ENCODE measurements at places on chromosomes 11 and 22. TPM values are rescaled to one million over a fixed set of nuclear protein-coding genes. Genes with fewer than 3 reads are reported as not detected.

Gene INSC
- not detected for total RNA-seq

Gene OR56A1
- not detected for total RNA-seq

Gene LRRC75B
- not detected for total RNA-seq

Gene RBX1
- total RNA-seq, result 19.8 TPM

Gene CCDC15
- total RNA-seq, result 0.89 TPM

Gene MRGPRE
- not detected for total RNA-seq

Gene HTR3A
- total RNA-seq, result not detected

Gene NXF1
- total RNA-seq, result 358 TPM

Gene SCARF2
- total RNA-seq, result 3.1 TPM

Gene PARVB
- 6.4 TPM for total RNA-seq

Gene F2
- total RNA-seq, result not detected

Gene NXPE2
- not detected for total RNA-seq

Gene CFAP300
- total RNA-seq, result not detected

Gene C11orf86
- total RNA-seq, result not detected

Gene CRYAB
- not detected for total RNA-seq

GRCh38 chr11:65862941-65863888 is 3.0 kb downstream of the MUS81 start:
- H3K36me3 ChIP-seq, result peaks cover 66% of the 10 kb centered on the region
- no peaks in the 10 kb centered on the region for H3K27me3 ChIP-seq
- no peak overlapping the region for H3K27ac ChIP-seq
- H3K4me1 ChIP-seq, result peaks cover 55% of the 10 kb centered on the region
- no peak overlapping the region for H3K4me3 ChIP-seq

- H3K4me1 ChIP-seq, result peaks cover 8% of the 10 kb centered on the region
- H3K4me3 ChIP-seq, result no peak overlapping the region
- no peaks in the 10 kb centered on the region for H3K27me3 ChIP-seq
- DNase-seq, result no peak
- H3K36me3 ChIP-seq, result peaks cover 44% of the 10 kb centered on the region
These were observed 32.4 kb downstream of the AP2A2 start for GRCh38 chr11:958101-958500.

GRCh38 chr11:40746282-40746681 is 713.2 kb downstream of the LRRC4C start:
- no peak overlapping the region for H3K27ac ChIP-seq
- H3K4me1 ChIP-seq, result no peaks in the 10 kb centered on the region
- no peaks in the 10 kb centered on the region for H3K27me3 ChIP-seq
- no peak overlapping the region for H3K4me3 ChIP-seq

GRCh38 chr22:49828599-49828965 is 909 bp upstream of the BRD1 start:
- H3K27me3 ChIP-seq, result no peaks in the 10 kb centered on the region
- no peak for DNase-seq
- peaks cover 57% of the 10 kb centered on the region for H3K4me1 ChIP-seq
- peaks cover 20% of the 10 kb centered on the region for H3K36me3 ChIP-seq
- no peak overlapping the region for H3K4me3 ChIP-seq

DNA sequence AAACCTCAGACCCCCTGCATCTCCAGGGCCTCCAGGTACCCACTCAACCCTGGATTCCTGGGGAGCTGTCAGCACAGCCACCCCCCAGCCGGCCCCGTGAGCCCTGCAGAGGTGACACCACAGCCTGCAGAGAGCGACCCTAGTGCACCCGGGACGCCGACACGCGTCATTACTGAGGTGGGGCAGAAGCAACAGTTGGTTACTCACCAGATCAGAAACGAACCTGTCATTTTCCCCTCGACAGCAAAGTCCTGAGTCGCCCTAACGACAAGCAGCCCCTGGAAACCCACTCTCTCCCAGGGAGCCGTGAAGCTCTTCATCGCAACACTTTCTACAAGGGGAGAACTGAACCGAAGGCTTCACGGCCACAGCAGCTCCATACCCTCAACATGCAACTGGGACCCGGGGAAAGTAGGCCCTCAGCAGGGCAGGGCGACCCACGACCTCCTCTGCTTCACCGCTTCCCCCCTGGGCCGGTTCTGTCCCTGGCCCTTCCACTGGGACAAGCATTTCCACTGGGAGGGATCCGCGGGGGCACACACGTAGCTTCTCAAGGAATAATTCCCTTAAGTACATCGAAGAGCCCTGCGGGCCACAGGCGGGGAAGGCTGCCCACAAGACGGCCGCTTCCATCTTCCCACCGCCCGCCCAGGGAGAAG is 1.6 kb downstream of the BRD1 start:
- peaks cover 44% of the 10 kb centered on the region for H3K36me3 ChIP-seq
- H3K4me1 ChIP-seq, result peaks cover 79% of the 10 kb centered on the region
- H3K4me3 ChIP-seq, result peak overlapping the region; percentile 82
- H3K27me3 ChIP-seq, result no peaks in the 10 kb centered on the region
- H3K27ac ChIP-seq, result peak overlapping the region; percentile 22

GRCh38 chr22:46947516-46948257 is 185.2 kb downstream of the TBC1D22A start:
- H3K4me1 ChIP-seq, result peaks cover 3% of the 10 kb centered on the region
- no peaks in the 10 kb centered on the region for H3K27me3 ChIP-seq
- no peak overlapping the region for H3K27ac ChIP-seq
- DNase-seq, result no peak
- H3K4me3 ChIP-seq, result no peak overlapping the region

GRCh38 chr11:133541720-133542095 is 9.4 kb upstream of the OPCML start:
- no peaks in the 10 kb centered on the region for H3K36me3 ChIP-seq
- H3K4me1 ChIP-seq, result no peaks in the 10 kb centered on the region
- no peak overlapping the region for H3K27ac ChIP-seq
- H3K4me3 ChIP-seq, result no peak overlapping the region

- H3K36me3 ChIP-seq, result no peaks in the 10 kb centered on the region
- H3K4me1 ChIP-seq, result no peaks in the 10 kb centered on the region
- H3K27ac ChIP-seq, result no peak overlapping the region
- no peak for DNase-seq
- H3K4me3 ChIP-seq, result no peak overlapping the region
- H3K27me3 ChIP-seq, result no peaks in the 10 kb centered on the region
These were observed 17.6 kb downstream of the C22orf31 start for GRCh38 chr22:29043906-29044575.

- peaks cover 8% of the 10 kb centered on the region for H3K27me3 ChIP-seq
- H3K4me3 ChIP-seq, result no peak overlapping the region
- H3K27ac ChIP-seq, result no peak overlapping the region
These were observed 763 bp upstream of the MS4A7 start for GRCh38 chr11:60377401-60378136.

- DNase-seq, result no peak
- H3K4me1 ChIP-seq, result peaks cover 2% of the 10 kb centered on the region
- no peak overlapping the region for H3K4me3 ChIP-seq
- H3K27ac ChIP-seq, result no peak overlapping the region
- no peaks in the 10 kb centered on the region for H3K27me3 ChIP-seq
These were observed 24.6 kb downstream of the CSF2RB start for GRCh38 chr22:36938028-36938425.

- H3K27me3 ChIP-seq, result peaks cover 3% of the 10 kb centered on the region
- no peak overlapping the region for H3K4me3 ChIP-seq
- H3K27ac ChIP-seq, result no peak overlapping the region
- no peak for DNase-seq
- peaks cover 3% of the 10 kb centered on the region for H3K4me1 ChIP-seq
These were observed 62.0 kb upstream of the THY1 start for GRCh38 chr11:119484741-119485605.

DNA sequence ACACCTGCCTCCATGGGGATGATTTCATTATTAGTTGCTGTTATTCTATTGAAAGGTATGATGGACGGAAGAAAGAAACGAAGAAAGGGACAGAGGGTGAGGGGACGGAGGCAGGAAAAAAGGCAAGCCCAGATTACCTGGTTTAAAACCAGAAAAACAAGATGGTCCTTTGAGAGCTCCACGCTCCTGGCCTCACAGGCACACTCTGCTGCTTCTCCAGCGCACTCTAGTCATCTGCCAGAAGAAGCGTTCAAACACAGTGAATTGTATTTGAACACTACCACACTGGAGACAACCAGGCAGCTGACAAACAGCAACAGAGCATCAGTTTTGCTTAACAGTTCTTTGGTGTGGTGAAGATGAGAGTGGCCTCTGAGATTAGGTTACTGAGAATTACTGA is 216.9 kb downstream of the CADM1 start:
- H3K27ac ChIP-seq, result no peak overlapping the region
- DNase-seq, result no peak
- no peaks in the 10 kb centered on the region for H3K4me1 ChIP-seq
- no peak overlapping the region for H3K4me3 ChIP-seq

GRCh38 chr11:86013713-86014112 is 55.2 kb downstream of the PICALM start:
- peaks cover 74% of the 10 kb centered on the region for H3K36me3 ChIP-seq
- no peak overlapping the region for H3K27ac ChIP-seq
- no peaks in the 10 kb centered on the region for H3K27me3 ChIP-seq
- H3K4me1 ChIP-seq, result peaks cover 3% of the 10 kb centered on the region
- no peak for DNase-seq
- H3K4me3 ChIP-seq, result no peak overlapping the region

DNA sequence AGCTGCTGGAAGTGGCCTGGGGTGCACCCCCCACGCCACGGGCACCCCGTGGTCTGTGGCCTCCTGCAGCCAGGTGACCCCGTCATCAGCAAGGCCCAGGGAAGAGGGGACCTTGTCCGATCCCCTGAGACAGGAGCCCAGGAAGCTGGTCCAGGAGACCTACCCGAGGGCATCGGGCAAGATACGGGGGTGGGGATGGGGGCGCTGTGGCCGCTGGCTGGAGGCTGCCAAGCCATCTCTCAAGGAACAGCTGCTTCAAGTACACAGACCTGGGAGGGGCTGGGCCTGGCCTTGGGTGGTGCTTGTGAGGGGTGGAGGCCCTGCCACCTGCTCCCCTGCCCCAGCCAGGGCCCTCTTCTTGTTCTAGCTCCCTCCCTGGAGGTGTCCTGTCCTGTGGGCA is 1272.1 kb downstream of the BRD1 start:
- DNase-seq, result no peak
- H3K27me3 ChIP-seq, result no peaks in the 10 kb centered on the region
- no peaks in the 10 kb centered on the region for H3K36me3 ChIP-seq
- H3K4me1 ChIP-seq, result no peaks in the 10 kb centered on the region
- H3K27ac ChIP-seq, result no peak overlapping the region
- H3K4me3 ChIP-seq, result no peak overlapping the region

DNA sequence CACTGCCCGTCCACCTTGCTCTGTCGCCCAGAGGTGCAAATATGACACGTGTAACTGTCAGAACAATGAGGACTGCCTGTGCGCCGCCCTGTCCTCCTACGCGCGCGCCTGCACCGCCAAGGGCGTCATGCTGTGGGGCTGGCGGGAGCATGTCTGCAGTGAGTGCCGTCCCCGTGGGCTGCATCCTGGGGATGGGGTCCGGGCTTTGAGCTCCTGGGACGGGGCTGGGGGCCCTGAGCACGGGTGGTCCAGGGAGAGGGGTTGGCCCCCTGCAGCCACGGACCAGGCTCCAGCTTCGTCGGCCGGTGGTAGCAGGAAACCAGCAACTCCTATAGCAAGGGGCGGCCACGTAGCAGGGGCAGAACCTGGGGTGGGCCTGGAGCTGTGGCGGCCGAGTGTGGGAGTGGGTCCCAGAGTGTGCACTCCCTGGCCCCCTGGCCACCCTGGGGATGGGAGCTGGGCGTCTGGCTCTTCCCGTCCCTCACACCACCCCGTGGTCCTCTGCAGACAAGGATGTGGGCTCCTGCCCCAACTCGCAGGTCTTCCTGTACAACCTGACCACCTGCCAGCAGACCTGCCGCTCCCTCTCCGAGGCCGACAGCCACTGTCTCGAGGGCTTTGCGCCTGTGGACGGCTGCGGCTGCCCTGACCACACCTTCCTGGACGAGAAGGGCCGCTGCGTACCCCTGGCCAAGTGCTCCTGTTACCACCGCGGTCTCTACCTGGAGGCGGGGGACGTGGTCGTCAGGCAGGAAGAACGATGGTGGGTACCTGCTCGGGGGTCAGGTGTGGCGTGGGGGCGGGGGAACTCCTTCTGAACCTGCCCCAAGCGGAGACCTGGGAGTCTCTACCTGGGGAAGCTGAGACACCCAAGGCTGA is 10.1 kb downstream of the MUC2 start:
- no peaks in the 10 kb centered on the region for H3K36me3 ChIP-seq
- no peak for DNase-seq
- H3K4me1 ChIP-seq, result no peaks in the 10 kb centered on the region
- no peaks in the 10 kb centered on the region for H3K27me3 ChIP-seq
- no peak overlapping the region for H3K27ac ChIP-seq

DNA sequence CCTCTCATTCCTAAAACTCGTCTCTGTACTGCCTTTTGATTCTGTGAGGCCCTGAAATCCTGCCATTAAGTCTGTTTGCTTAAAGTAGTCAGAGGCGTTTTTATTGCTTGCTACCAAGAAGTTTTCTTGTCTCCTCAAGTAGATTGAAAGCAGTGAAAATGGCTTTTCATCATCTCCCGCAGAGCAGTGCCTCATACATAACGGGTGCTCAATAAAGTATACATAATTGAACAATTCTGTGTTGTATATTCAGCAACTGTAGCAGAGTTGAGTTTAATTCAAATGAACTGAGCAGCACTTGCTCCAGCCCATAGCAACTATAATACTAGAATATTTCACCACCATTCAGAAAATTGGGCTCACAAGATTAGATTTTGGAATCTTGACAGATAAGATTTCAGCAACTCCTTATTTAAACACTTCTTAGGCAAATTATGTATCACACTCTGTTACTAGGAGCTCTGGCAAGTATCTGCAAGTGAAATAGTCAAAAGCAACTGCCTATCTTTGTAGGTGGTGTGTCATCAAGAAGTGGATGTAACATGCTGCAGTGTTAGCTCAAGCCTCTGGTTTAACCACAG is 20.0 kb downstream of the FIBIN start:
- H3K4me1 ChIP-seq, result no peaks in the 10 kb centered on the region
- no peak overlapping the region for H3K27ac ChIP-seq
- no peak overlapping the region for H3K4me3 ChIP-seq

- H3K27me3 ChIP-seq, result no peaks in the 10 kb centered on the region
- no peak overlapping the region for H3K4me3 ChIP-seq
- peaks cover 29% of the 10 kb centered on the region for H3K4me1 ChIP-seq
- H3K36me3 ChIP-seq, result peaks cover 32% of the 10 kb centered on the region
- DNase-seq, result no peak
These were observed 49.8 kb downstream of the DKK3 start for GRCh38 chr11:11958403-11959231.

DNA sequence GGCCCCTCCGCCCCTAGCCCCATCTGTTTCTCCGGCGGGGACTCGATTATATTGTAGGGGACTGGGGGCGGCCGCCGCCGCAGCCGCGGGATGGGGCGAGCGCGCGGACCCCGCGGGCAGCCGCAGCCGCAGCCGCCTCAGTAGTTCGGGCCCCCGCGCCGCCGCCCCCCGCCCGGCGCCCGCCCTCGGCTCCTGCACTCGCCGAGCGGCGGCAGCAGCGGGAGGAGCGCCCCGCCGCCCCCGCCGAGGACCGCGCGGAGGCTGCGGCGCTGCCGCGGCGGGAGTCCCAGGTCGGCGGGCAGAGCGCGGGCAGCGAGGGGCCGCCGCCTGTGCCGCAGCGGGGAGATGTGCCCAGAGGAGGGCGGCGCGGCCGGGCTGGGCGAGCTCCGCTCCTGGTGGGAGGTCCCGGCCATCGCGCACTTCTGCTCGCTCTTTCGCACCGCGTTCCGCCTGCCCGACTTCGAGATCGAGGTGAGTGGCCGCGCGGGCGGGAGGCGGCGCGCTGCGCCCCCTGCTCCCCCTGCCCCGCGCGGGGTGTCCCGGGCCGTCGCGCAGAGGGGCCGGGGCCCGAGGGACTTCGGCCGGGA is at the start of gene CECR2:
Gene CECR2, plus strand, starts transcription at position 22 of the 587 bp plus-strand sequence. Its CDS starts 324 bp downstream, at position 346.
- DNase-seq, result peak; percentile 8
- H3K36me3 ChIP-seq, result no peaks in the 10 kb centered on the region
- peaks cover 17% of the 10 kb centered on the region for H3K4me1 ChIP-seq
- H3K4me3 ChIP-seq, result peak within 1 kb of the TSS; percentile 43
- H3K27me3 ChIP-seq, result peaks cover 32% of the 10 kb centered on the region
- no peak within 1 kb of the TSS for H3K27ac ChIP-seq

- no peaks in the 10 kb centered on the region for H3K36me3 ChIP-seq
- H3K4me1 ChIP-seq, result no peaks in the 10 kb centered on the region
- H3K4me3 ChIP-seq, result no peak overlapping the region
- H3K27me3 ChIP-seq, result peaks cover 3% of the 10 kb centered on the region
- no peak overlapping the region for H3K27ac ChIP-seq
- DNase-seq, result no peak
These were observed 611.1 kb downstream of the BRD1 start for GRCh38 chr22:49216579-49216978.

Measured in CD4-positive, alpha-beta T cell (primary cell).